ENCODE measurements at places on chromosomes 4 and X.

DNA sequence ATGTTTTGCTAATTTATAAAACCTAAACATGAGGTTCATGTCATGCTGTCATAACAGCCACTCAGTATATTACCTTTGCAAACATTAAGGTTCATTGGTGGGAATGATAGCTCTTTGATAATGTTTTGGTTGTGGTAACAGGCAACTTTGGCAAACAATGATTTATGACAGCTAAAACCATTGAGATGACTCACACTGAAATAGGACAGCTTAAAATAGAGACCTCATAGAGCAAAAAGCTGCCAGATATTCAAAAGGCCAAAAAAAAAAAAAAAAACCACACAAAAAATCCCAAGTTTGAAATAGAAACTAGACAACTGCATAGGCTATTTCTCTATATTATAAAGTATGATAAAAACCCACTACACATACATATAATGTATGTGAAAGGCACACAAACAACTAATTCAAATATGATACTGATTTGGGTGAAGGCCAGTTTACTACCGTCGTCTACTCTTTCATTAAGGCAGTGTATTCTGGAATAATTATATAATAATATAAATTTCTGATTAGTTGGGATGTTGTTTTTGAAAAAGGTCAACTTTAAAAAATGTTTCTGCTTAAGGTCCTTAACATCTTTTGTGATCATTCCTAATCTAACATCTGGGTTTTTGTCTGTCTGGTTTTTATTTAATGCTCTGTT is 646.0 kb upstream of the PITX2 start:
- DNase-seq, result no peak

GRCh38 chr4:176302283-176303275 is 17.2 kb upstream of the SPCS3 start:
- DNase-seq, result no peak

DNA sequence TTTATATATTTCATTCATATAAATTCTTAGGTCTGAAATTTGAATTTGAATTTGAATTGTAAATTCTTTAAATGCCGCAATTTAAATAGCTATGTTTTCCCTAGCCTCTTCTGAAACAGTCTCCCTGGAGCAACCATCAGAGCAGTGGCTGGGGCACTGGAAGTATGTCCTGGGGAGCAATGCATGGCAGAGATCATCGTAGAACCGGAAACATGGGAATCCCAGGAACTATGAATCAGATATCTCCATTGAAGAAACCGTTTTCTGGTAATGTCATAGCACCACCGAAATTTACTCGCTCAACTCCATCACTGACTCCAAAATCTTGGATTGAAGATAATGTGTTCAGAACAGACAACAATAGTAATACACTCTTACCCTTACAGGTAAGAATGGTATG is 4.9 kb downstream of the CPEB2 start:
- DNase-seq, result no peak

- no peak for DNase-seq
Observed at GRCh38 chr4:119832776-119833175, 204.2 kb upstream of the PDE5A start.

GRCh38 chr4:42088386-42088785 is 64.1 kb downstream of the BEND4 start:
- DNase-seq, result no peak

GRCh38 chr4:73311428-73311827 is 52.8 kb upstream of the ANKRD17 start:
- DNase-seq, result no peak

GRCh38 chr4:55032179-55032578 is 93.2 kb downstream of the KDR start:
- DNase-seq, result no peak

DNA sequence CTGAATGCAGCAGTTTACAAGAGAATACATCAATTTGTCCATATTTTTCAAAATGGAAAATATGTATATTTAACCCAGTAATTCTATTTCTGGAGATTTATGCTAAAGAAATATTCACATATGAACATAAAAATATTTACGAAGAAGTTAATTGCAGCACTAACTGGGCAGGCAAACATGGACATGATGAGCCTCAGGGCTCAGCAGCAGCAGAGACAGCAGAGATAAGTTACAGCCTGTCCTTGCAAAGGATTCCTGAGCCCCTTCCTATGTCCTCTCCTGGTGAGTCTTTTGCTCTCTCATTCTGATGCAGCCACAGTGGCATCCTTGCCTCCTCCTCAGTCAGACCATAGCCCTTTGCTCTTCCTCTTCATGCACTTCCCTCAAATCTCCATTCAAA is 680.6 kb upstream of the CPEB2 start:
- no peak for DNase-seq

DNA sequence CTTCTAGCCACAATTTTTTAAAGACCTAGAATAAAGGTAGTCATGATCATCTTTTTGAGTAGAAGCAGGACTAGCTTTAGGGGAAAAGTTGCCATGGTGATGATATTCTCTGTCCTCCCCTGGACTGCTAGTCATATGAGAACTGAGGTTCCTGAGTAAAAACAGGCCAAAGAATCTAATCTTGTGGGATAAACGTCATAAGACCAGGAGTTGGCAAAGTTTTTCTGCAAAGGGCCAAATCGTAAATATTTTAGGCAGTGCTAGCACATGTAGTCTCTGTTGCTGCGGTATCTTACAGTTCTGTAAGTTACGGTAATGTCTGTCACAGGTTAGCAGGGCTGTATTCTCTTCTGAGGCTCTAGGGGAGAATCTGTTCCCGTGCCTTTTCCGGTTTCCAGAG is 3.4 kb downstream of the PRPS2 start:
- DNase-seq, result no peak

Data from NCI-H524 (cell line).